Calu3 (cell line): ENCODE measurements at places on chromosomes 3 and 15. TPM values are rescaled to one million over a fixed set of nuclear protein-coding genes. Genes with fewer than 3 reads are reported as not detected.

Gene STX19
- total RNA-seq = 5.1 and 5.2 TPM in 2 replicates

Gene TMEM40
- 0.42 and 0.98 TPM in 2 replicates for total RNA-seq

Gene LRRC34
- total RNA-seq = not detected in 2 replicates

Gene DLEC1
- 0.28 and 0.78 TPM in 2 replicates for total RNA-seq

Gene ROBO2
- not detected in 2 replicates for total RNA-seq

Gene FSIP1
- 0.27 and 0.28 TPM in 2 replicates for total RNA-seq

Gene ZNF639
- 48.0 and 52.1 TPM in 2 replicates for total RNA-seq

Gene TOPBP1
- total RNA-seq = 86.6 and 94.7 TPM in 2 replicates

Gene STXBP5L
- not detected in 2 replicates for total RNA-seq
